ENCODE measurements at places on chromosomes 16 and 17.

GRCh38 chr16:11328172-11329070 is 16.8 kb upstream of the RMI2 start:
- H3K27me3 ChIP-seq = no peaks in the 10 kb centered on the region
- no peak overlapping the region for H3K27ac ChIP-seq
- H3K4me1 ChIP-seq = peaks cover 10% of the 10 kb centered on the region
- H3K4me3 ChIP-seq = no peak overlapping the region
- no peaks in the 10 kb centered on the region for H3K36me3 ChIP-seq

- no peak for DNase-seq
- H3K4me1 ChIP-seq = no peaks in the 10 kb centered on the region
- no peaks in the 10 kb centered on the region for H3K27me3 ChIP-seq
- no peak overlapping the region for H3K27ac ChIP-seq
- H3K36me3 ChIP-seq = no peaks in the 10 kb centered on the region
These were observed 370.8 kb upstream of the ZFHX3 start for GRCh38 chr16:73418691-73419090.

DNA sequence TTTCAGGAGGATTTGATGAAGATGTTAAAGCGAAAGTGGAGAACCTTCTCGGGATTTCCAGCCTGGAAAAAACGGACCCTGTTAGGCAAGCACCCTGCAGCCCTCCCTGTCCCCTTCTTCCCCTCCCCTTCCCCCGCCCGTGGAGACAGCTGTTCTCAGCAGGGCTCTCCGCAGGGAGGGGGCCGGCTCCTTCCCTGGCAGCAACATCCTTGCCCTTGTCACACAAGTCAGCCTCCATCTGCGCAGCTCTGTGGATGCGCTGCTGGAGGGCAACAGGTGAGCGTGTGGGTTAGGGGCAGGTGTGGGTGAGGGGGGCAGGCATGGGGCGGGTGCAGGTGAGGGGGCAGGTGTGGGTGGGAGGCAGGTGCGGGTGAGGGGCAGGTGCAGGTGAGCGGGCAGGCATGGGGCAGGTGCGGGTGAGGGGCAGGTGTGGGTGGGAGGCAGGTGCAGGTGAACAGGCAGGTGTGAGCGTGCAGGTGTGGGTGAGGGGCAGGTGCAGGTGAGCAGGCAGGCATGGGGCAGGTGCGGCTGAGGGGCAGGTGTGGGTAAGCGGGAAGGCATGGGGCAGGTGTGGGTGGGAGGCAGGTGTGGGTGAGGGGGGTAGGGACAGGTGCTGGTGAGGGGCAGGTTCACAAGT is 9.4 kb downstream of the CYBC1 start:
- no peaks in the 10 kb centered on the region for H3K4me1 ChIP-seq
- no peaks in the 10 kb centered on the region for H3K27me3 ChIP-seq
- peaks cover 40% of the 10 kb centered on the region for H3K36me3 ChIP-seq
- H3K4me3 ChIP-seq = no peak overlapping the region

DNA sequence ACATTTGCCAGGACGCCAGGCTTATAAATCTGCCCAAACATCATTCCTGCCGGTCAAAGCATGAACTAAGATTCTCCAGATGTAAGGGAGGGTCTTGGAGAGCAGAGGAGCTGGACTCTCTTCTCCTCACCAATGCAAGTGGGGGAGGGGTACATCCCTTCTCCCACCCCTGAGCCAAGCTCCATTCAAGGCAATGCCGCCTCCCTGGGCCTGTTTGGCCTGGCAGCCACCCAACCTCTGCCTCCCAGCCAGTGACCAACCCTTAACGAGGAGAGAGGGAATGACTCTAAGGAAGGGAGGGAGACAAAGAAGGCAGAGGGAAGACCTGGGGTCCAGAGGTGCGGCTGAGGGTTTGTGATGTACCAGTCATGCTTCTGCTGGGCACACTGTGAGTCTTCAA is 13.8 kb downstream of the C17orf50 start:
- peak; percentile 87 for DNase-seq
- peaks cover 24% of the 10 kb centered on the region for H3K4me1 ChIP-seq
- peak overlapping the region; percentile 91 for H3K27ac ChIP-seq

DNA sequence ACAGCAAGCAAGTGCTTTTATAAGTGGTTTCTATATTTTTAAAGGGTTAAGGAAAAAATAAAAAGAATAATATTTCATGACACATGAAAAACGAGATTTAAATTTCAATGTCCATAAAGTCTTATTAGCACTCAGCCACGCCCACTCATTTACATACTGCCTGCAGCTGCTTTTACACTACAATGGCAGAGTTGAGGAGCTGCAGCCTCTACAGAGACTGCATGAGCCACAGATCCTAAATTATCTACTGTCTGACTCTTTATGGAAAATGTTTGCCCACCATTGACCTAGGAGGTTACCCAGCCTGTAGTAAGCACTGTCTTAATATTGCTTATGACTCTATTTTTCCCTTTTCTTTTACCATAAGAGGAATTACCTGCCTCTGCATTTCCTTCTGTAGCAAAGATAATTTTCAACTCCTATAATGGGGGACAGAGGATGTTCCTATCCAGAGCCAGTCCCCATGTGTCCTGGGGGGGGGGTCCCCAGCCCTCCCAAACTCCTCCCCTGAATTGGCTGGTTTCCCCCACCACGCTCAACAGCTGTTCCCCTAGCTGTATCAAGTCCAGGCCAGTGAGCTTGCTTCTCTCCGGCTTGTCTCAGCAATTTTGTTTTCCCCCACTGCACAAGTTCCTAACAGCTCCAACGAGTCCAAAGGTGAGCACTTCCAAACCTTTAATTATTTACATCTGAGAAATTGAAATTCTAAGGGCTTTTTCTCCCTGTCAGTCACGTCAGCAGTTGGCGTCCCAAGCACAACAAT is 139.4 kb upstream of the ERCC4 start:
- no peak overlapping the region for H3K4me3 ChIP-seq
- no peak overlapping the region for H3K27ac ChIP-seq
- no peaks in the 10 kb centered on the region for H3K4me1 ChIP-seq
- H3K36me3 ChIP-seq = no peaks in the 10 kb centered on the region
- DNase-seq = no peak
- no peaks in the 10 kb centered on the region for H3K27me3 ChIP-seq

- no peaks in the 10 kb centered on the region for H3K36me3 ChIP-seq
- H3K27ac ChIP-seq = no peak overlapping the region
- H3K4me1 ChIP-seq = no peaks in the 10 kb centered on the region
These were observed 106.7 kb upstream of the SDK2 start for GRCh38 chr17:73750975-73751374.

DNA sequence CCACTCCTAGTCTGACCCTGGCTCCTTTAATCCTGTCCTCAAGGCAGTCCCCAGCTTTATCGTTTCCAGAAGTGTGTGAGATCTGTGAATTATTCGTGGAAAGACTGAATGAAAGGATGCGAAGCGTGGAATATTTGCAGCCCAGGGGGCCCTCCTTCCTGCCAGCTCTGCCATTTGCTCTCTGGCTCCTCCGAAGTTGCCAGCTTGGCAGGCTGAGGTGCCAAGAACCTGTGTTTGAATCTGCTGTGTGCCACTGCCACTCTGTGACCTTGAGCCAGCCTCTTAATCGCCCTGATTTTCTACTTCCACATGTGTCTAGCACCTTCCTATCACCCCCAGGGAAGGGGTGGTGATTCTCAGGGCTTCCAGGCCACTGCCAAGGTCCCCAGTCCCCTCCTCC is 10.8 kb downstream of the TBKBP1 start:
- H3K36me3 ChIP-seq = peaks cover 9% of the 10 kb centered on the region
- no peaks in the 10 kb centered on the region for H3K27me3 ChIP-seq
- no peak overlapping the region for H3K4me3 ChIP-seq
- no peaks in the 10 kb centered on the region for H3K4me1 ChIP-seq
- no peak overlapping the region for H3K27ac ChIP-seq
- no peak for DNase-seq

All from ascending aorta (tissue), 2 donors.